Airway epithelial cell (primary cell): ENCODE measurements at places on chromosomes 2 and 18. TPM values are rescaled to one million over a fixed set of nuclear protein-coding genes. Genes with fewer than 3 reads are reported as not detected.

The AQP12B gene
- not detected in 2 replicates for total RNA-seq

The TMEM169 gene
- total RNA-seq, result 0.07 and 3.2 TPM in 2 replicates

The KIF1A gene
- not detected in 2 replicates for total RNA-seq

The FBLN7 gene
- 0.14 TPM in 1 of 2 replicates, not detected in the other for total RNA-seq

The KLHL30 gene
- 0.07 TPM in 1 of 2 replicates, not detected in the other for total RNA-seq

The SERPINB12 gene
- 0.28 TPM in 1 of 2 replicates, not detected in the other for total RNA-seq

The LINC00305 gene
- not detected in 2 replicates for total RNA-seq

The SPC25 gene
- 3.3 and 6.8 TPM in 2 replicates for total RNA-seq

The SLC30A3 gene
- not detected in 2 replicates for total RNA-seq

The UGT1A8 gene
- 0.37 and 0.56 TPM in 2 replicates for total RNA-seq

The LRRTM1 gene
- not detected in 2 replicates for total RNA-seq

The AKAIN1 gene
- total RNA-seq, result not detected in 2 replicates

The RTP5 gene
- not detected in 2 replicates for total RNA-seq

The ADCY3 gene
- total RNA-seq, result 28.9 and 35.2 TPM in 2 replicates

The CNTNAP5 gene
- total RNA-seq, result not detected in 2 replicates

The COLEC12 gene
- total RNA-seq, result not detected in 2 replicates

The MEMO1 gene
- total RNA-seq, result 50.4 and 62.1 TPM in 2 replicates

The CD302 gene
- total RNA-seq, result 1.1 and 1.8 TPM in 2 replicates

The FIGN gene
- 1.2 and 1.3 TPM in 2 replicates for total RNA-seq

The PSMD14 gene
- 99.0 and 140 TPM in 2 replicates for total RNA-seq

The ZBTB7C gene
- 2.6 and 3.5 TPM in 2 replicates for total RNA-seq

The IHH gene
- total RNA-seq, result not detected in 2 replicates

The TMEM182 gene
- total RNA-seq, result 1.6 and 2.5 TPM in 2 replicates

The CDCA7 gene
- total RNA-seq, result 32.7 and 35.9 TPM in 2 replicates
